Activated T-cell treated with anti-CD3 and anti-CD28 coated beads for 24 hours (primary cell): ENCODE measurements at places on chromosomes 6 and 20.

DNA sequence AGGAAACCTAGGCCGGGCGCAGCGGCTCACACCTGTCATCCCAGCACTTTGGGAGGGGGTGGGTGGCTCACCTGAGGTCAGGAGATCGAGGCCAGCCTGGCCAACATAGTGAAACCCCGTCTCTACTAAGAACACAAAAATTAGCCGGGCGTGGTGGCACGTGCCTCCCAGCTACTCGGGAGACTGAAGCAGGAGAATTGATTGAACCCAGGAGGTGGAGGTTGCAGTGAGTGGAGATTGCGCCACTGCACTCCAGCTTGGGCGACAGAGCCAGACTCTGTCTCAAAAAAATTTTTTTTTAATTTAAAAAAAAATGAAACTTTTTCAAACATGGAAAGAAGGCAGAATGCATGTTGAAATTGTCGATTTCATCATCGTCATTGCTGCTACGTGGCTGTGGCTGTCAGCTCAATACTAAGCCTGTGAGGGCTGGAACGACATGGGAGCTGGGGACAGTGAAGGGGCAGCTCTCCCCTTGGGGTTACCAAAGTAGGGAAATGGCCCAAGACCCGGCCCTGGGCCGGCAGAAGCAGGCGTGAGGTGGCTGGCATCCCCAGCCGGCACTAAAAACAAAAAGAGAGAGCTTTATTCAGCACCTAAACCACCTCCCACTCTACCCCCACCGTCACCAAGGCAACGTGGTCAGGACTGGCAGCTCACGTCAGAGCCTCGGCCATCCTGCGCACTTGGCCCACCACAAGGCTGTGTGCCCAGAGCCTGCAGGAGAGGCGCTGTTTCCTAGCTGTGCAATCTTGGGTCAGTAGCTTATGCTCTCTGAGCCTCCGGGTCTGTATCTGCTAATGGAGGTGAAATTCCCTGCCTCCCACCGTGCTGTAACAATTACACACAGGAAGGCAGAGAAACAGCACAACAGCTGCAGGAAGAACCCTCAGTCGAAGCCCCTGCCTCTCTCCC is 30.8 kb downstream of the AGPAT4 start:
- DNase-seq = no peak

GRCh38 chr6:33607126-33607783 is 13.9 kb upstream of the ITPR3 start:
- no peak for DNase-seq

DNA sequence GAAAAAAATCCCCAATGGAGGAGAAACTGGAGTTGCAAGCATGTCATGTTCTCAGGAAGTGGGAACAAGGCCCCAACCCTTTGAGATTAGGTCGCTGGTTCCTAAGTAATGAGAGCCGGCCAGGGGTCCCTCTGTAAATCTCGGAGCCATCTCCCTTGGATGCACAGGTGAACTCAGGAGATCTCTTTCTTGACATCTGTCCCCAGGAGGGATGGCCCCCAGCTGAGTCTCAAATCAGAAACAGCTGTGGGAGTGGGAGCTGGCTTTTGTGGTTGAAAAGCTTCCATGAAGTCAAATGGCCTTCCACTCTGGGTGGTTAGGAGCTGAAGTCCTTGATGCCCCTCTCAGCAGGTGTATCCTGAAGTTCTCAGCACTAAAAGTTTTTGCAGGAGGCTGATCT is 257.1 kb downstream of the BMP7 start:
- no peak for DNase-seq

DNA sequence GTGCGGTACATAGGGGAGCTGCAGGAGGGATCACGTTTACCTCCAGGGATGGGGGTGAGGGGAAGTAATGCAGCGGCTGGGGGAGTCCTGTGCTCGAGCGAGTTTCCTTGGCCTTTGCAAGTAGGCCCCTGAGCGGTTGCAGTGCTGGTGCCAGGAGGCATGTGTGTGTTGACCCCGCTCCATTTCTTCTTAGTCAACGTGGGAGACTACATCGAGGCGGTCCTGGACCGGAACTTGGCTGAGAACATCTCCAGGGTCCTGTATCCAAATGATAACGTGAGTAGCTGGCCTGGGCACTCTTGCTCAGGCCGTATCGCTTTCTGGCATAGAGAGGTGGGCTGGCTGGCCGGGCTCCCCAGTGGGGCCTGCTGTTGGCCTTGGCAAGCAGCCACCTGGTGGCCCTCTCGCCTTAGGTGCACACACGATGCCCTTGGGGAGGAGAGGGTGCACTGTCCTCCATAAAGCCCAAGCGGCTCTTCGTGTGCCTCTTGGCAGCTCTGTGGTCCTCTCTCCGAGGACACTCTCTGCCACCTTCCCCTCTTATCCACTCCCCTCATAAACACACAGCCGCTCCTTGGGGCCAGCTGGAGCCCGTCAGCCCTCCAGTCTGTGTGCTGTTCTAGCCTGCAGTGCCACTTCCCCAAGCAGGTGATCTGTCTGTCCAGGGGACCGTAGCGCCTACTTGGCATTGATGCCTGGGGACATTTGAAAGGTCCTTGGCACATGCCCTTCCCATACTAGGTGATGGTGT is 29.3 kb downstream of the PYGB start:
- no peak for DNase-seq

DNA sequence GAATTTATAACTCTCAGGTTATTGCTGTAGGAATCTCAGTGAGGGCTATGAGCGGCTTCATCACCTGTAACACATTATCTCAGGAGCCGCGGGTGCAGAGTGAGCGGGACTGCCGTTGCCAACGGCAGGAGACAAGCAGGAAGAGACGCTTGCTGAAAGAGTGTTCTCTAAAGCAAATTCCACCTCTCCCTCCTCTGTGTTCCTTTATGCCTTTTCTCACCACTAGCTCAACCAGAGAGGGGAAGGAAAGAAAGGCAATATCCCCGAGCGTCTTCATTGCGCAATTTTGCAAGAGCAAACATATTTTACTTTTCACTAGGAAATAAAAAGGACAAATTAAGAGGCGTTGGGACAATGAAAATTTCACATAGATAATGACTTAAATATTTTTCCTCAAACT is 185.2 kb upstream of the EXOC2 start:
- DNase-seq = no peak

GRCh38 chr20:1005452-1006027 is 3.4 kb upstream of the RSPO4 start:
- DNase-seq = peak; percentile 4

DNA sequence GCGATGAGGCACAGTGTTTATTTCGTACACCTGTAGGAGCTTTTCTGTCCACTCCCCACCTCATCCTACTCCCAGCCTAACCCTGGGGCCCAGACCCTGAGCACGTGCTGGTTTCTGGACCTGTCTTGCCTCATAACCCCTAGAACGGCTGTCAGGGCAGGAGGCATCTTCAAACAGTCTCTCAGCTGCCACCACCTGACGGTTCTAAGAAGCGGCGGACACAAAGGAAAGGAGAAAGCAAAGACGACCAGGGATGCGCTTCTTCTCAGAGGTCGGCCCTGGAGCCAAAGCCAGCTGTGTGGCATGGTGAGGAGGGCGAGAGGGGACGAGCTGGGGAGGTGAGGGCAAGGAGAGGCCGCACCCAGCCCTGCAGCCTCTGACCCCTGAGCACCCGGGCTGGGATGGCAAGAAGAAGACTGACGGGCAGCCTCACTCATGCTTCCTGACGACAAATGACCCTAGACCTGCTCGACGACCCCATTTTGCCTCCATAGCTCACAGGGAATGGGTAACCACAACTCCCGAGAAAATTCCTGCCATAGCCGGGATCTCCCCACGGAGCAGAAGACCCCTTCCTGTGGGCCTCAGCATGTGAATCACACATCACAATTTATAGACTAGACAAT is 62.1 kb downstream of the WDR27 start:
- DNase-seq = no peak

DNA sequence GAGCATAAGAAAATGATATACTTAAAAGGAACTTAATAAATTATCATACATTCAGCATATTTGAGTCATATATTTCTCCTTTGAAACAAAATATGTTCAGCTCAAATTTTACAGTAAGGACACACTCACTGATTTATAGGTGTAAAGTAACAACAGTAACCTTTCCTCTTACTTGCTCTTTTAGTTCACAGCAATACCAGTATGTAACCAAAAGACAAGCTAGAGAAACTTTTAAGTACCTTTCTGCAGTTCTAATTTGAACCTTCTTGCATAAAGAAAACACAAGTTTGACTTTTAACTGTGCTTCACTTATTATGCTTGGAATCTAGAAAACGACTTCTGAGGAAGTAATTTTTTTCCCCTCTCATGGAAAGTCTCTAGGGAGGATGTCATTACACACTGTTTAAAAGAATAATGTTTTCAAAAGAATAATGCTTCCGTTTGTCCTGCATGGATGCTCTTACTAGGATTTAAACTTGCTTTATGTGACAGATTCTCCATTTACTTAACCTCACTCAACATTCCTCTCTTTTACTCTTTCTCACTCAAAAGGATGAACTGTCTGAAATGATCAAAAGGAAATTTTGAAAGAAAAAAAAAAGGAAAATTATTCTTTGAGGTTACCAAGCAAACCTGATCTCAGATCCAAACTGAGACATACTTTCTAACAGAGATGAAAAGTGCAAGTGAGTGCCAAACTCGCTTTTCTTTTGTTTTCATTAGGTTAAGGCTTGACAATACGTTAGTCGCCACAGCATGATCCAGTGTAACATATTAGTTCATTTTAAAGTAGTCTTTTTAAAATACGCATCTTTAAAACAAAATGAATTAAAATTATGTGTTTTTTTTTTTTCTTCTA is 22.4 kb upstream of the CALHM6 start:
- DNase-seq = no peak

DNA sequence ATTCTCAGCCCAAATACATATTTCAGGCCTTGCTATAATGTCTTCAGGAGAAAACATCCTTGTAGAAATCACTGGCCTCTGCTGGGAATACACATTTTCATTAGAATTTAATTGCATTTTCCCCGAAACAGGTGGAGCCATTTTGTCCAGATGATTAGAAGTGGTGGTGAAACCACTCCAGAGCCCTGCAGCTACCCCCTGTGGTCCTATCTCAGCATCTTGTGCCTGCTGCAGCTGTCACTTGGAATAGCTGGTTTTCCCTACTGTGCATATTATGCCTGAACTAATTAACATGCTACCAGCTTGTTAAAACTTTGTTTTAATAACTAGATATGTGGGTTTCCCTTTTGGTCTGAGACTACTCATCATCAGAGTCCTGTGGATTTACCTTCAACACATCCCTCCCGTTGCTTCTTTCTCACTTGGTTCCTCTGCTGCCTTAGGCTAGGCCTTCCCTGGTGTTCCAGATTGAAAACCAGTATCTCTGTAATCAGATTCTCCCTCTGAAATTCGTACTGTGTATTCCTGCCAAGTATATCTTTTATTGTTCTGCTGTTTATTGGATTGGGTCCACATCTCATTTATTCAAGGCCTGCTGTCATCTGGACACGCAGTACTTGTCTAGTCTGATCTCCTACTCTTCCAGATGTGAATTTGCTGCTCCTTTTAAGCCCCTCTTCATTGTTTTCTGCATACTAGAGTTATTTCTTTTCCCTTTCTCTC is 15.2 kb downstream of the DNAH8 start:
- DNase-seq = no peak

GRCh38 chr6:133083248-133083967 is 157.7 kb upstream of the EYA4 start:
- DNase-seq = no peak

GRCh38 chr6:148044921-148045320 is 297.7 kb upstream of the SASH1 start:
- DNase-seq = no peak

DNA sequence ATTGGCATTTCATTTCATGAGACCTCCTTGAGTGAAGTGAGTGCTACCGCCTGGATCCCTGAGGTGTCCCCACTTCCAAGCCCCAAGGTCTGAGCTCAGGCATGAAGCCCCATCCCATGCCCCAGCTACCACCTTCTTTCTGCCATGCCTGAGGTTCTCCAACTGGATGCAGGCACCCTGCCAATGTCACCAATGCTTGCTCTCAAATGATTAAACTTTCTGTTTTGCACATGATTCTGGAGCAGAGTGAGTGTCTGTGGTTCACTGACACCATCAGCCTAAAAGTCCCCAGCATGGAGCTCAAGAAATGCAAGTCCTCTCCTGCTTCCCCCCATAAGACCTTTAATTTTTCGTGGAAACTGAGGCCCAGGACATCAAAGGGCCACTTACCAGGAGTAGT is 43.7 kb upstream of the BPIFA2 start:
- DNase-seq = no peak

- no peak for DNase-seq
Observed at GRCh38 chr6:105388392-105388791, 14.5 kb downstream of the PREP start.

- DNase-seq = no peak
Observed at GRCh38 chr6:113359155-113360140, 497.7 kb upstream of the MARCKS start.

GRCh38 chr6:144197919-144198318 is 47.6 kb downstream of the STX11 start:
- DNase-seq = no peak

- DNase-seq = peak; percentile 26
Observed at GRCh38 chr6:15299430-15300131, 53.7 kb downstream of the JARID2 start.
